ENCODE measurements at places on chromosomes 2 and 18.

DNA sequence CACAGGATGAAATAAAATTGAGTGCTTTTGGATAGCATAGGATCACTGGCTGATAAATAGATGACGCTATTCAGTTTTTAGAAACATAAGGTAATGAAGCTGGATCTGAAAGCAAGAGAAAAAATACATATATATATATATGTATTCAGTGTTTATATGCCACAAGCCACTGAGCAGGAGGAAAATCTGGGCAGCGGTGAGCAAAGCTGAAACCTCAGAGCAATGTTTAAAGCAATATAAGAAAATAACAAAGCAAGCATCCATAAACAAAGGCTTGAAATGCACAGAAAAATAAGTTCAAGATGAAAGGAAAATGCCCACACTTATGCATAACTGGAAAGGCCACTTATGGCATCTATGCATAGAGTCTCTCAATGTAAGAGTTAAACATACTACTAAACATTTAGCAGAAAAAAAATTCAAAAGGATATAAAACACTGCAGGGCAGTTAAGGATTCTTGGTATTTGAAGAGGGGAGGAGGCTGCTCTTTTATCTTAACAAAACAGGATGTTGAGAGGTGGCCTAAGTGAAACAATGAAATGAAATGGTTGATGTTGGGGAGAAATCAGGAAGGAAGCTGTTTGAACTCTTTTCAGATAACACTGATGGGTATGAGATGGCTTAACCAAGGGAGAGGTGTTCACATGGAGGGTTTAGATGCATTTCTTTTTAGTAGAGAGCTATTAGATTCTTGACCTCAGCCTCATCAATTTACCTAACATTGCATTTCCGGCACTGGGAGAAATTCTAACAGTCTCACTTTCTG, 129.1 kb downstream of the ARHGAP15 start:
- no peak for DNase-seq

DNA sequence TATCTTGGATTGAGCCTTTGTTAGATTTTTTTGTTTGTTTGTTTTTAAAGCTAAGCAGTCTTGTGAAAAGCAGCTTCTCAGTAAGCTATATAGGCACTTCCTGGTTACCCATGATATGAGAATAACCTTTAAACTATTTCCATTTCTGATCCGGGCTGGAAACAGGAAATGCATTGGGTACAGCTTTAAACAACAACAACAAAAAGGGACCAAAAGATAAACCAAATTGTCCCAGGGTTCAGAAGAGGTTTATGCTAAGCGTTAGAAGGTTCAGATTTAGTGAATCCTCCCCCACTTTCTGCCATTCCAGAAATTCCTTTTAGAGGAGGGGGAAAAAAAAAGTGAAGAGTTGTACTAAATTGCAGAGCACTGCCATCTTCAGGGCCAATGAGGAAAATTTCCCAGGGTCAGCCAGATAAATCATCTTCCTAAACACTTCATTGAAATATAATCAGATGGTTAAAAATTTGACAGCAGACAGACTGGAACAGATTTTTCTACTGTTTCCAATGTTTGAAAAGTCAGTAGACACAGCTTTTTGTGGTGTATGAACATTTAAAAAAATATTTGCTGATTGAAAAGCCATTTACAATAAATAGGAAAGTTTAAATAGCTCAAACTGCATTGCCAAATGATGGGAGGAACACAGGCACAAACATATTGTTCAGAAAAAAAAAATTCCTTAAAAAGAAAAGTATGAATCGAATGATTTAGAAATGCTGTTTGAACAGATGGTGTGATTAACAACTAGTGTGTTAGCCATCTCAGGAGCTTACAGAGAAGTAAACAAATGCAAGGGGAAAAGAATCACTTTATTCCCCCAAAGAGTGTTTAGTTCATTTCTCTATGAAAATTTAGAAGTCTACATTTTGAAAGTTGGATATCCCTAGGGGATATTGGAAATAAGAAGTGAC, 189.9 kb upstream of the TANK start:
- DNase-seq = no peak

DNA sequence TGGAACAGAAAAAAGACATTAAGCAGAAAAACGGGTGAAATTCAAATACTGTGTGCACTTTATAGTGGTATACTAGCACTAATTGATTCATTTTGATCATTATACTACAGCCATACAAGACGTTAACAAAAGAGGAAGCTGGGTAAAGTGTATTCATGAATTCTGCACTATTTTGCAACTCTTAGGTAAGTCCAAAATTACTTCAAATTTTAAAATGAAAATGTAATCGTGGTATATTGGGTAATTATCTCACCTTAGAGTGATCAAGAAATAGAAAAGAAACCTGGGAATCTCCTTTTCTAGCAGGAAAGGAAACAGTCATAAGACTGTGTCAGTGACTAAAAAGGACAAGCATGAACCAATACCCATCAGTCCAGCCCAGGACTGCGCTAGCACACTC, 5.4 kb downstream of the TGFBRAP1 start:
- DNase-seq = no peak

DNA sequence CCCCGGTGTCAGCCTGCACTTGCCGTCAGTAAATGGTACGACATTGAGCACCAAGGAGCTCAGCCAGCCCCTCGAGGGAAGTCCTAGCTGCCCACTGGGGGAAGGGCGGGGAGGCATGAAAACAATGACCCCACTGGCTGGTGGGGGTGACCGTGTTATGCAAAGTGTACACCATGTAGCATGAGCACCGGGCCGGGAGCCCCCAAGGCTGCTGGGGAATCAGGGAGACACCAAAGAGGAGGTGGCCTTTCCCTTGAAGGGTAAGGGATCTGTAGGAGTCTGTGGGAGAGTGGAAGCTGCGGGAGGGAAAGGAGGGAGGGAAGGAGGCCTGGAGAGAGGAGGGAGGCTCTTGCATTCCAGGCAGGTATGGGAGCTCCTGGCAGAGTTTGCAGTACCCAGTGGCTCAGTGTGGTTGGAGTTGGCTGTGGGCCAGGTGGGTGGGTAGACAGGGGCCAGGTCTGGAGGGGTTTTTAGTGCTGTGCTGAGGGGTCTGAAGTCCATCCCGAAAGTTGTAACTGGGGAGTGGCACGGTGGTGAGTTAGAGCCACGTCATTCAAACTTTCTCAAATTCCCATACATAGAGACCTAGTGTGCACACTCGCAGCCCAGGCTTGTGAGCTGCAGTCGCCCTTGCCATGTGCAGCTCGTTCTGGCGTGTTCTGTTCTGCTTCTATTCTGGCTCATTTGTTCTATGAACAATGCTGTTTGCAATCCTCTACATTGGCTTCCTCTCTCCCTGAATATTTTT, 22.4 kb downstream of the RRM2 start:
- DNase-seq = no peak

DNA sequence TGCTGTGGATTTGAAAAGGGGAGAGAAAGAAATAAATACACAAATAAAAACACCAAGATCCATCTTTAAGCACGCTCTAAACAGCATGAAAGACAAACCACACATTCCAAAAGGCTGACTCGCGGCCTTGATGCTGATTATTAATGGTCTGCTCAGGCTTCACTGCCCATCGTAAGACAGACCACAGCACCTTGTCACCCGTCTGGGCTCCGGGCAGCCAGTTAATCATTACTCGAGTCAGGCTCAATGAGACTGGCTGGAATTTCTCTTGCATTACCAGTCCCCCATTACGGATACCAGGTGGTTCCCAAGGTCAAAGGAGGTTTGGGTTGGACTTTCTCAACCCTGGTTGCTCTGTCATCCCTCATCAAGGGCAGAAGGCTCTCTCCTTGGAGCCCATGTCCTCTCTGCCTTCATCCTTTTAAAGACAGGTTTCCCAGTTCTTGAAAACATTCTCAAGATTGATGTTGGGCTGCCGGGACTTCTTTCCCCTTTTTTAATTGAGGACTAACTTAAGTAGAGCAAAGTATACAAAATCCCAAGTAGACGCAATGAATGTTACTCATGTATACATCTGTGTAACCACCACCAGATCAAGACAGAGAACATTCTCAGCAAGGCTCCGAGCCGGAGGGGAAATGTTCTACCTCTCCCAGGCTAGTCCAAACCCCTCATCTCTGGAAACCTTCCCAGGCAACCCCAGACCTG, 8.1 kb downstream of the SMAD7 start:
- DNase-seq = no peak

- no peak for DNase-seq
Observed at GRCh38 chr2:29105375-29105774, 9.8 kb upstream of the CLIP4 start.

- no peak for DNase-seq
Observed at GRCh38 chr2:193894081-193894480, 1699.3 kb upstream of the TMEFF2 start.

GRCh38 chr2:214896274-214896673, 86.8 kb upstream of the BARD1 start:
- DNase-seq = no peak

GRCh38 chr2:95297639-95298395, 670 bp downstream of the KCNIP3 start:
- DNase-seq = no peak

- no peak for DNase-seq
Observed at GRCh38 chr2:32496662-32497061, 131.2 kb upstream of the TTC27 start.
